Cardiac muscle cell (in vitro differentiated cells and primary cell): ENCODE measurements at places on chromosomes 1 and 21. TPM values are rescaled to one million over a fixed set of nuclear protein-coding genes. Genes with fewer than 3 reads are reported as not detected.

C1orf21 gene
- 8.1 and 10.9 TPM in 2 replicates for total RNA-seq

DNA sequence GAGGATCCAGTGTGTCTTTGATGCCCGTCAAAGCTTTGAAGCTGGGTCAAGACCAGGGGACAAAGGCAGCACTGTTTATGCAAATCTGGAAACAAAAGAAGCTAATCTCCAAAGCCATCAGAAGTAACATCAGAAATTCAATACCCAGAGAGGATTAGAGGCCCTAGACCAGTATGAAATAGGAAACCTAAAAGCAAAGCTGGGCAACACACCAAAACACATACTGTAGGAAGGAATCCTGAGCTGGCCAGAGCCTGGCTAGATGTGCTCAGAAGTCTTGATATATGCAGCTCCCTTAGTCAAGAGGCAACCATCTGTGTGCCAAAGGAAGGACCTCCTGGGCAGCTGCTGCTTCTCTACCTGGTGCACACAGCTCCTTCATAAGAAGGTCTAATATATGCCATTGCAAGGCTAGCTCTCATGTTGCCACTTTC lies 12.3 kb downstream of the COLGALT2 start:
- H3K36me3 ChIP-seq, result no peaks in the 10 kb centered on the region
- H3K4me3 ChIP-seq, result no peak overlapping the region
- no peaks in the 10 kb centered on the region for H3K27me3 ChIP-seq
- peaks cover 50% of the 10 kb centered on the region for H3K4me1 ChIP-seq
- H3K27ac ChIP-seq, result no peak overlapping the region

IFI44 gene
- total RNA-seq, result 0.18 TPM in 1 of 2 replicates, not detected in the other

DNA sequence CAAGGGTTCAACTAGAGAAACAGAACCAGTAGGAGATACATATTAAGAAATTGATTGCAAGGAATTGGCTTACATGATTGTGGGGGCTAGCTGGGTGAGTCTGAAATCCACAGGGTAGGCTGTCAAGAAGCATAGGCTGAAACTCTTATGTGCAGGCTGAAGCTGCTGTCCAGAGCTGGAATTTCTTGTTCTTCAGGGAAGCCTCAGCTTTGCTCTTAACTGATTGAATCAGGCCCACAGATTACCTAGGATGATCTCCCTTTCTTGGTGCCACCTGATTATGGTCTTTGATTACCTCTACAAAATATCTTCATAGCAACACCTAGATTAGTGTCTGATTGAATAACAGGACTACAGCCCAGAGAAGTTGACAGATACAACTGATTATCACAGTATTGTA lies 22.5 kb upstream of the FRRS1 start:
- H3K36me3 ChIP-seq, result no peaks in the 10 kb centered on the region
- H3K4me3 ChIP-seq, result no peak overlapping the region
- no peak for DNase-seq
- no peak overlapping the region for H3K27ac ChIP-seq
- H3K27me3 ChIP-seq, result no peaks in the 10 kb centered on the region

- H3K27ac ChIP-seq, result peak within 1 kb of the TSS; percentile 83
- H3K4me3 ChIP-seq, result peak within 1 kb of the TSS; percentile 100
- peaks cover 47% of the 10 kb centered on the region for H3K4me1 ChIP-seq
- peak; percentile 80 for DNase-seq
These were observed at the start of gene PEA15 for GRCh38 chr1:160205242-160206035. TSS of gene PEA15 (plus strand) at chr1:160205384. CDS start at chr1:160211545, 6,161 bp downstream.

- H3K27me3 ChIP-seq, result no peaks in the 10 kb centered on the region
- H3K4me3 ChIP-seq, result no peak overlapping the region
- no peaks in the 10 kb centered on the region for H3K4me1 ChIP-seq
- no peak overlapping the region for H3K27ac ChIP-seq
- DNase-seq, result no peak
These were observed 102.3 kb upstream of the NEK7 start for GRCh38 chr1:198054510-198054909.

ARHGEF16 gene
- total RNA-seq, result 7.2 and 11.8 TPM in 2 replicates

DNA sequence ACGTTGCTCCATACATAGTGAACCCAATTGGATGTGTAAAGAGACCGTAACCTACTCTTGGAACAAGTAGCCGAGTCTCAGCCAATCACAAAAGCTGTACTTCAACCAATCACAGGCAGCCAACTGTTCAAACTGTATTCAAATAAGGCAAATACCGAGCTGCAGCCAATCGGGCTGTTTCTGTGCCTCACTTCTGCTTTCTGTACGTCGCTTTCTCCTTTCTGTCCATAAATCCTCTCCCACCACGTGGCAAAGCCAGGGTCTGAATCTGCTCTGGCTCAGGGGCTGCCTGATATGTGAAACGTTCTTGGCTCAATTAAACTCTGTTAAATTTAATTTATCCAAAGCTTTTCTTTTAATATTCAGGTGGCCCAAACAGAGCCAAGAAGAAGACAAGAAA lies 210.3 kb downstream of the URB2 start:
- H3K4me1 ChIP-seq, result no peaks in the 10 kb centered on the region
- no peaks in the 10 kb centered on the region for H3K36me3 ChIP-seq
- H3K4me3 ChIP-seq, result no peak overlapping the region
- H3K27me3 ChIP-seq, result no peaks in the 10 kb centered on the region
- H3K27ac ChIP-seq, result no peak overlapping the region
- no peak for DNase-seq
